CD4-positive, alpha-beta T cell treated with Interleukin-6 at 100 ng/mL for 8 hours (primary cell): ENCODE measurements at places on chromosomes 5 and 9.

GRCh38 chr9:7147121-7148090, 389.6 kb downstream of the KDM4C start:
- no peak for DNase-seq

- DNase-seq, result no peak
Observed at GRCh38 chr5:148884339-148885020, 58.1 kb downstream of the ADRB2 start.

GRCh38 chr5:14471507-14471906, 110.1 kb upstream of the OTULINL start:
- no peak for DNase-seq

DNA sequence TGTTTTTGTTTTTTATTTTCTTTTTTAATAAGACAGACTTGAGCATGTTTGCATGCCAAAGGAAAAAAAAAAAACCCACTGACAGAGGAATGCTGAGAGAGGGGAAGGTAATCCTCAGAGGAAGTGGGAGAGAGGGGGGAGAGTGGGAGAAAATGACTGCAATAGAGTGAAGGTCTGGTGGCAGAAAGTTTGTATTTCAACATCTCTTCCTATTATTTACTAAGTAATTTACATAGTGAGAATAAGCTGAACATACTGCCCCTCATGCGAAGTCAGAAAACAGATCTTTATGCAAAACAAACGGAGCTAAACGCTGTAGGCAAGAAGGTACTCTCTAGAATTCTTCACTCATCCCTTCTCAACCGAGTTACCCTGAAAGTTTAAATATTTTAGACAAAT, 45.0 kb downstream of the ELL2 start:
- DNase-seq, result no peak

- DNase-seq, result no peak
Observed at GRCh38 chr5:160312134-160312959, at the start of gene CCNJL. TSS of gene CCNJL (minus strand) at chr5:160312564. CDS start at chr5:160311923, 641 bp downstream.

DNA sequence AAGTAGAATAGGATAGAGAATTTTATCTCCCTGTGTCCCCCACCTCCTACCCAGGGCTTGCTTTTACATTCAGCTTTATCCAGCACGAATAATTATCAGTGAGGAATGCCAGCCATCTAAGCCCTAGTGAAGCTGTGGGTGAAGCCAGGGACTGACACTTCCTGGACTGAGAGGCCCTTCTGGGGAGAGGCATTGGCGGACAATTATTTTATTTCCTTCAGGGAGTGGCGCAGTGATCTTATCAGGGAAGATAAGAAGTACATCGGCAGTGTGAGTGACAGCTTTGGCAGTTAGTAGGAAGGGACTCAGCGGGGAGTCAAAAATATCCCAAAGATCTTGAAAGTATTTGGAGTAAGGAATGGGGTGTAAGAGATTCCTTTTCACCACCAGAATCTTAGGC, 34.9 kb upstream of the RPS23 start:
- DNase-seq, result no peak

DNA sequence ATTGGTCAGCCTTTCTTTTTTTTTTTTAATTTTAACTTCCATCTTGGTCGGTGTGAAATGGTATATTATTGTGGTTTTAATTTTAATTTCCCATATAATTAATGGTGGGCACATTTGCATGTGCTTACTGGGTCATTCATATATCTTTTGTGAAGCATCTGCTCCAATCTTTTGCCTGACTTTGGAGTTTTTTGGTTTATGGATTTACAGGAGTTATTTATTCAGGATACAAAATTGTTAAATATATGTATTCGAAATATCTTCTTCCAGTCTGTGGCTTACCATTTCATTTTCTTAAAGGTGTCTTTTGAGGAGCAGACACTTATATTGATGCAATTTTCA, 682 bp upstream of the RIGI start:
- DNase-seq, result no peak

DNA sequence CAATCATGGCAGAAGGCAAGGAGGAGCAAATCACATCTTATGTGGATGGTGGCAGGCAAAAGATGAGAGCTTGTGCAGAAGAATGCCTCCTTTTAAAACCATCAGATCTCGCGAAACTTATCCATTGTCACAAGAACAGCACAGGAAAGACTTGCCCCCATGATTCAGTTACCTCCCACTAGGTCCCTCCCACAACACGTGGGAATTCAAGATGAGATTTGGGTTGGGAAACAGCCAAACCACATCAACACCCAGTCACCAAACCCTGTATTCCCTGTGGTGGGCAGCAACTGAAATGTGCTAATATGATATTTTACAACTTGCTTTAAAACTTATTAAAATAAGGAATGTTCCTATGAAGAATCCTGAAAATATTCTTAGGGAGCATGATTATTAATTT, 54.2 kb downstream of the RASGRF2 start:
- DNase-seq, result no peak
